ENCODE measurements at places on chromosomes 6 and 20. TPM values are rescaled to one million over a fixed set of nuclear protein-coding genes. Genes with fewer than 3 reads are reported as not detected.

The B3GAT2 gene
- 19.4 TPM for total RNA-seq

The C20orf173 gene
- not detected for total RNA-seq

The AGPAT4 gene
- 173 TPM for total RNA-seq

The PLG gene
- total RNA-seq = not detected

The PHF20 gene
- 63.2 TPM for total RNA-seq

The ANKRD66 gene
- total RNA-seq = 0.31 TPM

The ZFP64 gene
- total RNA-seq = 16.9 TPM

The PI3 gene
- total RNA-seq = not detected

The ARMC12 gene
- total RNA-seq = 0.31 TPM

All from parietal lobe (tissue), 2 donors.